CD4-positive, alpha-beta memory T cell (primary cell): ENCODE measurements at places on chromosomes 12 and 14. TPM values are rescaled to one million over a fixed set of nuclear protein-coding genes. Genes with fewer than 3 reads are reported as not detected.

Gene SLC6A12
- 0.49 TPM for total RNA-seq

GRCh38 chr12:102961466-102961855, 4.0 kb downstream of the ASCL1 start:
- peaks cover 39% of the 10 kb centered on the region for H3K27me3 ChIP-seq
- no peak overlapping the region for H3K27ac ChIP-seq
- H3K4me1 ChIP-seq: peaks cover 15% of the 10 kb centered on the region
- H3K36me3 ChIP-seq: no peaks in the 10 kb centered on the region

DNA sequence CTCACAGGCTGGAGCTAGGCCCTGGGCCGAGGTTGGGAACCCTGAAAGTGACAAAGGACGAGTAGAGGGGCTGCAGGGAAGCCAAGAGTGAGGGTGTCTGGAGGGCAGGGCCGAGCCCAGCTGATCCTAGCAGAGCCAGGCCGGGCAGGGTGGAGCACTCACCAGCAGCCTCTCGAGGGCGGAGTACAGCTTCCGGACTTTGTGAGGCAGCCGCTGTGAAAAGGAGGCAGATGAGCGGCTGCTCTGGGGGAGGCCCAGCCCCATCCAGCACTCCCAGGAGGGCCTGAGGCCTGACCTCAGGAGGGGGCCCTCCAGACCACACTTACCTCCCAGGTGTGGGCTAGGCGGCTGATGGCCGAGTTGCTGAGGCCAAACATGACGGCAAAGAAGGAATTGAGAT, 14.7 kb upstream of the ENDOU start:
- peaks cover 29% of the 10 kb centered on the region for H3K4me1 ChIP-seq
- no peaks in the 10 kb centered on the region for H3K36me3 ChIP-seq
- no peak overlapping the region for H3K27ac ChIP-seq
- DNase-seq: no peak
- H3K27me3 ChIP-seq: no peaks in the 10 kb centered on the region

GRCh38 chr14:79442786-79443185, 768.5 kb downstream of the DIO2 start:
- no peak for DNase-seq
- no peaks in the 10 kb centered on the region for H3K27me3 ChIP-seq
- H3K36me3 ChIP-seq: no peaks in the 10 kb centered on the region

- H3K4me1 ChIP-seq: peaks cover 8% of the 10 kb centered on the region
- H3K27ac ChIP-seq: no peak overlapping the region
- no peaks in the 10 kb centered on the region for H3K27me3 ChIP-seq
- DNase-seq: no peak
Observed at GRCh38 chr14:65169351-65169750, 67.0 kb upstream of the MAX start.

GRCh38 chr14:33610121-33610520, 340.8 kb downstream of the EGLN3 start:
- H3K27me3 ChIP-seq: no peaks in the 10 kb centered on the region
- H3K27ac ChIP-seq: no peak overlapping the region
- H3K36me3 ChIP-seq: no peaks in the 10 kb centered on the region
- no peak overlapping the region for H3K4me3 ChIP-seq
- H3K4me1 ChIP-seq: no peaks in the 10 kb centered on the region

DNA sequence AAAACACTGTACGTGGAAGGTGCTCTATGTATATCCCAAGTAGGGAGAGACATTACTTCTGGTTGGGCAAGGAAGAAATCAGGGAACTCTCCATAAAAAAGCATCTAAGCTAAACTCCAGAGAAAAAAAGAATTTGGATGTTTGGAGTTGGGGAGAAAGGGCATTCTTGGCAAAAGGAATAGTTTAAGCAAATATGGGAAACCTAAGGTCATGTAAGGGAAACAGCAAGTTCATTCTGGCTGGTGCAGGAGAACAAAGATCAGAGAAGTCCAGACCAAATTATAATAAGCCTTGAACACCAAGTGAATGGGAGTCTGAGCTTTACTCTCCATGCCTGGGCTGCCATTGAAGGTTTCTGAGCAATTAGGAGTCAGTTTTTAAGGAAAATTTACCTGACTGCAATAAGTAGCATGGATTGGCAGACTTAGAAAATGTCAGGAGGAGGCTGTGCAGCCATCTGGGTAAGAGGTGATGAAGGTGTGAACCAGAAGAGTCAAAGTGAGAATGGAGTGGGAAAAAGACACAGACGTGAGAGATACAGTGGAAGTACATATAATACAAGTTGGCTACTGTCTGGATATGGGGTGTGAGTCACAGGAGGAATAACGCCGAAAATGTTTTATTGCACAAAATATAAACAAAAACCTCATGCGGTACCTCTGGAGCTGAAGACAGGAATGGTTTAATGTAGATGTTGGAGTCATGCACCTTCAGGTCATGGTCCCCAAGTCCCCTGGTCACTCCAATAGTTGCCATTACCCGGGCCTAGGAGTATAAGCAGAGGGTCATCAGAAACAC, 222.6 kb downstream of the MON2 start:
- no peaks in the 10 kb centered on the region for H3K4me1 ChIP-seq
- no peaks in the 10 kb centered on the region for H3K36me3 ChIP-seq
- H3K27me3 ChIP-seq: no peaks in the 10 kb centered on the region
- H3K4me3 ChIP-seq: no peak overlapping the region
- no peak overlapping the region for H3K27ac ChIP-seq

DNA sequence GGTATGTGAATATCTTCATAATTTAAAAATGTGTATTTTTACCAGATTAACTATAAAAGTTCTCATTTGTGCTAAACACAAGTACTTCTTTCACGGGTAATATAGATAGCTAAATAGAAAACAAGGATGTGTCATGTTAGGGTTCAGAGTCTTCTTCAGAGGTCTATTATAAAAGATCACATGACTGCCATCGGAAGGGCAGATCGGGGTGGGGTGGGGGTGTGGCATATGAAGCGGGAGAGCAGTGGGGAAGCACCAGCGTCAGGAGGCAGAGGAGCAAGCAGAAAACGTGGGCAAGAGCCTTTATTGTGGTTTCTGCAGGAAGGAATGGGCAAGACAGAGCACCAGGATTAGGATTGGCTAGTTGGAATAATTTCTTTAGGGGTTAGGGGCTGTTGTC, 63.7 kb upstream of the DNM1L start:
- DNase-seq: no peak
- no peaks in the 10 kb centered on the region for H3K27me3 ChIP-seq
- H3K4me3 ChIP-seq: no peak overlapping the region
